Non-pigmented ciliary epithelial cell (primary cell): ENCODE measurements at places on chromosomes 3 and 15.

DNA sequence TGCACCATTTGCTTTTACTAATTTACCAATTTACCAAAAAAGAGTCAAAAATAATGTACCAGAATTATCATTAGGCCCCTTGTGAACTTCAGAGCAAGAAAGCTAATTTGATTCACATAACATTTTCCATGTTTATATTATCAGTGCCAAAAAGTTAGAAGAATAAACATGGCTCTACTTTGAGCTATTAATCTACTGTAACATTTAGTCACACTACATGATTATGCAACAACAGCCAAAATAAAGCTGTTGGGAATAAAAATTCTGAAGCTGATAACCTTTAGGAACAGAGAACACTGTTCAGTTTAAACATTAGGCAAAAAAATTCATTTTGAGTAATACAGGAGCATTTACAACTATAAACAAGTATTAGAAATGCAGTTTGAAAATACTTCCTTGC lies 63.6 kb downstream of the PROS1 start:
- no peak for DNase-seq

DNA sequence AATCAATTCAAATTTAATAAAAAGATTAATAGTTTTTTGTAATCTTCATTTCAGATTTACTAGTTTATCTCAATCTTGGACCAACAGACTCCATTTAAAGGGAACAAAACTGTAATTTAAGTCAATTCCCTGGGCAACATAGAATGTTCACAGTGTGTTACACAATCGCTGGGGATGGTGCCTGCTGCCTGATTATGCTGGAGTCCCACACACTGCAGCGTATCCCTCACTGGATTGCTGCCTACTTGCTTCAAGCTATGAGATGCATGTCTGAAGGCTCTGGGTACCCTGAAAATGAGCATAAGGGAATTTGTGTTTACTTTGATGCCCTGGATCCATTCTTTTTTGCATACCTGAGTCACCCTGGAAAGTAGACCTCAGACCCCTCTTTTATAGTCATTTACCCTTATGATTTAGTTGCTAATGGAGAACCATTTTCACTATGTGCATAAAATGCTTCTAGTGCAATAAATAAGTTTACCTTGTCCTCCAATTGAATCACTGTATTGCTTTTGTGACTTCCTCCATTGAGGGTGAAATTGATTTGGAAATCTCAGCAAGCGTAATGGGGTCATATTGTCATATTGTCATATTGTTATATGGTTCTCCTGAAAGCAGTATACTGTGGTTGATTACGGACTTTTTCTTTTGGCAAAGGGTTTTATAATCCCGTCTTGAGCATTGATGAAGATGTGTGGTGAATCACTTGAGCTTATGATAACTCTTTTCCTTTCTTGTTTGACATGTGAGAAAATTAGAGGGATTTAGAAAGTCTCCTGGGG lies 35.9 kb downstream of the ITPR1 start:
- DNase-seq: no peak

- no peak for DNase-seq
Measured at GRCh38 chr15:78197632-78198031, 36.7 kb downstream of the ACSBG1 start.

DNA sequence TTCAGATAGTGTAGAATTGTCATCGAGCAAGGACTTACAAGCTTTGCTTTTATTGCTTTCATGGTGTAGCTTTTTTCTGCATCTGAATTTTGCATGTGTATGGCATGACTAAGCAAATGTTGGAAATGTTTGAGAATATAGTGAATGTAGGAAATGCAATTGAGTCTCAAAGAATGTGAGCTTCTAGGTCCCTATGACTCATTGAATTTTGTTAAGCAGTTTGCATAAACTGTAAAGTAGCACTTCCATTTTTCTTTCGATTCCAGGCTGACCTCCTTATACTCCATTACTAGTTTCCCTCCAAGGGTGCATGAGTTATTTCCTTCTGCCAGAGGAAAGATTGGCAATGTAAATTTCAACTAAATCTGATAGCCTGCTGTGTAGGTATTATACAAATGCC lies 619.2 kb downstream of the DIPK2A start:
- peak; percentile 80 for DNase-seq

GRCh38 chr15:68205954-68206539 lies 915 bp upstream of the CALML4 start:
- no peak for DNase-seq
